ENCODE measurements at places on chromosomes 3 and 15. TPM values are rescaled to one million over a fixed set of nuclear protein-coding genes. Genes with fewer than 3 reads are reported as not detected.

Gene SNX22
- total RNA-seq: 0.12 TPM

Gene CCDC54
- total RNA-seq: not detected

Gene CIB1
- total RNA-seq: 26.6 TPM

Gene TMOD3
- total RNA-seq: 25.3 TPM

Gene GXYLT2
- total RNA-seq: 35.1 TPM

Gene SERINC4
- not detected for total RNA-seq

Gene BCHE
- total RNA-seq: 54.6 TPM

Gene AMOTL2
- 284 TPM for total RNA-seq

Gene CSTA
- total RNA-seq: 6.2 TPM

Gene PLSCR5
- total RNA-seq: not detected

Gene TEX55
- total RNA-seq: not detected

Gene SH2D7
- total RNA-seq: not detected
